ENCODE measurements at places on chromosomes 16 and 17.
A peak's percentile ranks its signal among the peaks of the same experiment; 100 is the strongest.

DNA sequence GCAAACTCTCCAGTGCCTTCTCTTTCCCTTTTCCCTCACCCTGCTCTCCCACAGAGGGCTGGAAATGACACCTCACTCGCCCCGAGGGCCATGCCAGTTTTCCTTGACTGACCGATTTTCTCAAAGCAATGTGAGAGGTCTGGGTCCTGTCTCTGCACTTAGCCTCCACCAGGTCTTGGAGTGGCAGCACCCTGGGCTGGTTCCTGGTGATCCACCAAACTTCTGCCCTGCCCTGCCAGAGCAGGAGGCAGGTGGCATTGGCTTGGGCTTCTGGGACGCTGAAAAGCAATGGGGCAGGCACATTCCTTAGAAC is 97.5 kb downstream of the RAB11FIP4 start:
- DNase-seq, result peak; percentile 21

DNA sequence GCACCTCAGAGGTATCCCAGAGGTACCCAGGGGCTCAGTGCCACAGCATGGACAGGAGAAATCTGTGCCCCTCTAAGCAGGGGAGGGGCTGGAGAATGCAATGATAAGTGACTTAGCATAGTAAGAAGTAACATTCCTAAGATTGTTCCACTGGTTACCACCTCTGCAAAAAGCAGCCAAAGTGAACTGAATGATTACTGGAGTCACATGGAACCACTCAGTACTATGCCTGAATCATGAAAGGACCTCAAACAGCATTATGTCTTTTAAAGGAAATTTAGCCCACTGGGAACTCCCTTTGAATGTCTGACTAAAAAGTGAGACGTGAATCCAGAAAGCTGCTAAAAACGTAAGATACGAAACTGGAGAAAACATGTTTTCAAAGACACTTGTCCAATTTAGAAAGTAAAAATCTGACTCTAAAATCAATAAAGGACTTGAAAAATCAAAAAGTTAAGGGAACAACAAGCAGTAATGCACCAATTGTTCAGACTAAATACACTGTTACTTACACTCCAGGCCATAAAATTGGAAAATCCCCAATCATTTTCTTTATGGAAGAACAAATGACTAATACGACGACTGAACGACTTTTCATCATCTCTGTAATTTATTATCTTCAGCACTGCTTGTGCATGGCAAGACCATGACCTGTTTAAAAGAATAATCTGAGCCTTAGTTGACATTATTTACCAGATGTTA is 38.6 kb downstream of the LITAFD start:
- no peak for DNase-seq

- DNase-seq, result no peak
These were observed 3.7 kb upstream of the SSTR2 start for GRCh38 chr17:73160980-73161630.

GRCh38 chr17:42527932-42528331 is 8.1 kb upstream of the NAGLU start:
- DNase-seq, result no peak

GRCh38 chr16:9363520-9363919 is 272.1 kb downstream of the HAPSTR1 start:
- DNase-seq, result no peak

- no peak for DNase-seq
These were observed 57.9 kb downstream of the PHKB start for GRCh38 chr16:47519037-47519436.

GRCh38 chr16:63774302-63774701 is 1347.6 kb downstream of the CDH11 start:
- DNase-seq, result no peak

DNA sequence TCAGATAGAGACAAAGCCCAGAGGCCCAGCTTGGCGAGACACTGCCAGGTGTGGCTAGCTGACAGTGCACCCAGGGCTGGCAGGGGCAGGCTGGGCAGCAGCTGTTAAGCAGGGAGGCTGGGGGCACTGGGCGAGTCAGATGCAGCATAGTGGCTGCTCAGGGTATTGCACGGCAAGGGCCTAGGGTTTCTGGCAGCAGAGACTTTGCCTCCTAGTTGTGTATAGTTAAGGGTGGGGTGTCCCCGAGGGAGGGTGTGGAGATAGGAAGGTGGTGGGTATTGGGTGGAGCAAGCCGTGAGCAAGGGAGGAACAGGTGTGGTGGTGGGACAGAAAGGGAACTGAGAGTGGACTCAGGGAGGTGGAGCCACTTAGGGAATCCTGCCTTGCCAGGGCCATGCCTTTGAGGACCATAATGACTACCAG is 66.0 kb downstream of the SMPD3 start:
- peak; percentile 42 for DNase-seq

DNA sequence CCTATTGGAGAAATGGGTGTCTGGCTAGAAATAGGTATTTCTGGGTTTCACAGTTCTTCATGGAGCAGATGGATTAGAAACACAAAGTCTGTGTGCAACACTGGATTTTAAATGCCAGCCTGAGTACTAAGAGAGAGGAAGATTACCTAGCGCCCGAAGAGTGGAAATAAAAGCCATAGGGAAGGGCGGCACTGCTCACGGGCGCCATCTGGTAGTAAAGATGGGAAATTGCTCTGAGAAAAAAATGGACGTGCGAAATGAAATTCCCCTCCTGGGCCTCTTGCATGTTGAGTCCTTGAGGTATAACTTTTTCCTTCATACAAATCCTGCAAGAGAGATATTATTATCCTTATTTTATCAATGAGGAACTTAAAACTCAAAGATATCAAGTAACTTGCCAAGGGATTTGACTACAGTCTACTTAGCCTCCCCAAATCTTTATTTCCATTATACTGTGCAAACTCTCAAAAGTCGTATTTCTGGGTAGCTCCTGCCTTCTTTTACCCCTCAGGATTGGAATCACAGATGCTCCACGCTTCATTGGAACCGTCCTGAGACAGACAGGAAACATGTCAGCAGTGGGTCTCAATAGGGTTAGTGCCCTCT is 72.8 kb downstream of the MMD start:
- peak; percentile 53 for DNase-seq

- DNase-seq, result no peak
These were observed 26.9 kb upstream of the LGALS9 start for GRCh38 chr17:27603880-27604794.

- peak; percentile 83 for DNase-seq
These were observed 27.1 kb upstream of the CRYBA1 start for GRCh38 chr17:29219378-29220047.

GRCh38 chr17:28783161-28783560 is 39.4 kb downstream of the TRAF4 start:
- DNase-seq, result no peak
